ENCODE measurements at places on chromosomes 2 and 18. TPM values are rescaled to one million over a fixed set of nuclear protein-coding genes. Genes with fewer than 3 reads are reported as not detected.

SPATA3 gene
- total RNA-seq: not detected

CELF4 gene
- total RNA-seq: not detected

RAD51AP2 gene
- total RNA-seq: not detected

RIT2 gene
- not detected for total RNA-seq

PKP4 gene
- 61.1 TPM for total RNA-seq

BMPR2 gene
- 42.6 TPM for total RNA-seq

CAMKMT gene
- total RNA-seq: 9.1 TPM

IL37 gene
- total RNA-seq: not detected

STARD6 gene
- total RNA-seq: not detected

SLC9A4 gene
- total RNA-seq: under 0.01 TPM

IL18RAP gene
- total RNA-seq: not detected
